ENCODE measurements at places on chromosomes 2 and 18.

- H3K36me3 ChIP-seq = peaks cover 8% of the 10 kb centered on the region
- peaks cover 4% of the 10 kb centered on the region for H3K4me1 ChIP-seq
- DNase-seq = no peak
Observed at GRCh38 chr2:47486841-47487497, 84.0 kb downstream of the MSH2 start.

DNA sequence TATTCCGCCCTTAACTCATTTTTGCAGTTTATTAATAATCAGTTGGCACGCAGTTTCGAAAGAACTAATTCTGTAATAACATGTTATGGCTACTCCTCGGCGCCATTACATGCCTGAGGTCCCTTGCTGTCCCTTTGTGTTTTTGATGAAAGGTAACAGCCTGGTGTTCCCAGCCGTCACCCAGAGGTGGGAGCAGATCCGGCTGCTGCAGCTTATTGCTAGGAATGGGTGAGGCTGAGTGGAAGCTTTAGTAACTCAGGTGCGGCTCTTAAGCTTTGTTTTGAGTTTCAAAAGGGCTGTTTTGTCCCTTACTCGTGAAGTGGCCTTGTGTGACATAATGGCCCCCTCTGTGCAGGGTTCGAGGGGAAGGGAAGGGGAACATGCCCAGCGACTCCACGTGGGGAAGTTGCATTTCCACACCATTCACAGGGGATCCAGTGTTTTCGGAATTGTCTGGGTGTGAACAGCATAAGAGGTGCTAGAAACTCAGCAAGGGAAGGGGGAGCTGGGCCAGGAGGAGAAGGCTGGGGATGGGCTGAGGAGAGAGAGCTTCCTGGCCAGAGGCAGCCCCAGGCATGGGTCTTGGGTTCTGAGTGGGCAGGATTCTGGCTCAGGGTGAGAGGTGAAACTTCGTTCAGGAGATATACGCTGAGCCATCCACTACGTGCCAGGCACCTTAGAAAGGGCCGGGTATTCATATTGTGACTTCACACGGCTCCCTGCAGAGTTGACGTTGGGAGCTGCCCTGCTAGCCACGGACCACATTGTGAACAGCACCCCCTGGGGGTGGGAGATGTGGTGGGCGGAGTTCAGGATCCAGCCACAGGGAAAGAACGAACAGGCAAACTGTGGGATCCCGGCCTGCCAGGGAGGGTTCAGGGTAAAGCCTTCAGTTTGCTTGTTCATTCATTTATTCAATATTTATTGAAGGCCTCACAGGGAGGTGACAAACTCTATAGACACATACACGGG is 84.4 kb downstream of the TGOLN2 start:
- H3K27me3 ChIP-seq = no peaks in the 10 kb centered on the region
- DNase-seq = no peak
- H3K36me3 ChIP-seq = no peaks in the 10 kb centered on the region
- no peaks in the 10 kb centered on the region for H3K4me1 ChIP-seq

- DNase-seq = peak; percentile 51
- H3K27me3 ChIP-seq = no peaks in the 10 kb centered on the region
- no peaks in the 10 kb centered on the region for H3K36me3 ChIP-seq
- H3K27ac ChIP-seq = peak overlapping the region; percentile 62
- peak overlapping the region; percentile 23 for H3K4me3 ChIP-seq
Observed at GRCh38 chr18:35267161-35267651, 22.8 kb downstream of the ZSCAN30 start.

DNA sequence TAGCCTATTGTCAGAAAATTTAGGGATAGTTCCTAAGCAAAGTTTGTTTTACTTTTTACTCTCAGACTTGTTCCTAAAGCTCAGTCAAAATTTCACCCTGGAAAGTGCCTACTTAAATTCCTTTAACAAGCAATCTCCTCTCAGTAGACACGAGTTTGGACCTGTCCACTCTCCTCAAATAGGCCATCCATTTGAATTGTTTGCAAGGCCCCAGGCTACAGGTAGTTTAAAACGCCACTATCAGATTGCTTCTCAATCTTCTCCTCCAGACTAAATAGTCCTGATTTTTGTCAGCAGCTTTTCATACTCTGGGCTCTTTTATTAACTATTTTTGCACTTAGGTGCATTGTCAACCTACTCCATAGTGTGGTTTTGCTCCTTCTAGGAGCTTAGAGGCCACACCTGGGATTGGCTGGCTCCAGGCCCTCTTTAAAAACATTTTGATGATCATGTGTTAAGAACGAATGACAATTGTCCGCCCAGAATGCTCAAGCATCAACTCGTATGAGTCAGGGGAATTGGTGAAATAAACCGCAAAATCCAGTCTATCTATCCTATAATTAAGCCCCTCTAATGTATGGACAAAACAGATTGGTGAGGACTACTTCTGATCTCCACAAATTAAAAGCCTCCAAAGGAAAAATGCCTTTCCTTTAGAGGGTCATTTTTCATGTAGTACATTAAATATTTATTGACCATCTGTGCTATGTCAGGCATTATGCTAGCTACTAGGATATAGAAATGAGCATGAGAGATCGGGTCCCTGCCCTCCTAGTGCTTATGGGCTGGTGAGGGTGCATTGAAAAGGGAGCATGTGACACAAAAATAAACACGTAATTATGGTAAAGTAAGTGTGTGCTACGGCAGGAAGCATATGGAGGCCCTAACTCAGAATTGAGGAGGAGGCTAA is 333.8 kb upstream of the TNP1 start:
- DNase-seq = no peak
- H3K27ac ChIP-seq = no peak overlapping the region
- H3K27me3 ChIP-seq = no peaks in the 10 kb centered on the region

DNA sequence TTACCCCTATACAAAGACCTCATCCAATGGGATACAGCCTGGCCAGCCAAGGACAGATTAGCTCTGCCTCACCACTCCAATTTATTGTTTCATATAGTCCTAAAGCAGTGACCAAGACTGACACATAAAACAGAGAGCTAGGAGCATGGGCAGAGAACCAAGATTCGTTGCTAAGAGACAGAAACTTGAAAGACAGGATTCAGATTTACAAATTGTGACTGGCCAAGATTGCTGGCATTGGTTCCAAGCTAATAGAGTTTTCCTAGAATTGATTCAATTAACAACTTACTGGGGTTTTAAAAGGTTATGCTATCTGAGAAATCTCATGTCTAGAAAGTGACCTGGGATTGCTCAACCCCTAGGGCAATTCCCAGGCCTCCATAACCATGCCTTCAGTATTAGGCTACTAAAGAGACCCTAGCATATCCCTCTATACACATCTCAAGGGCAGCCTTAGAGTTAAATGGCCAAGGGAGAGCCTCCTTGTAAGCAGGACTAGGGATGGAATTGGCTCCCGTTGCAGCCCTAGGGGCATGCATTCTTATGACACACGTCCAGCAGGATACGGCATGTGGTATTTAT is 75.6 kb downstream of the ICOS start:
- no peak overlapping the region for H3K4me3 ChIP-seq
- H3K36me3 ChIP-seq = no peaks in the 10 kb centered on the region
- no peak for DNase-seq
- peaks cover 41% of the 10 kb centered on the region for H3K4me1 ChIP-seq
